ENCODE measurements at places on chromosomes 5 and 9.

DNA sequence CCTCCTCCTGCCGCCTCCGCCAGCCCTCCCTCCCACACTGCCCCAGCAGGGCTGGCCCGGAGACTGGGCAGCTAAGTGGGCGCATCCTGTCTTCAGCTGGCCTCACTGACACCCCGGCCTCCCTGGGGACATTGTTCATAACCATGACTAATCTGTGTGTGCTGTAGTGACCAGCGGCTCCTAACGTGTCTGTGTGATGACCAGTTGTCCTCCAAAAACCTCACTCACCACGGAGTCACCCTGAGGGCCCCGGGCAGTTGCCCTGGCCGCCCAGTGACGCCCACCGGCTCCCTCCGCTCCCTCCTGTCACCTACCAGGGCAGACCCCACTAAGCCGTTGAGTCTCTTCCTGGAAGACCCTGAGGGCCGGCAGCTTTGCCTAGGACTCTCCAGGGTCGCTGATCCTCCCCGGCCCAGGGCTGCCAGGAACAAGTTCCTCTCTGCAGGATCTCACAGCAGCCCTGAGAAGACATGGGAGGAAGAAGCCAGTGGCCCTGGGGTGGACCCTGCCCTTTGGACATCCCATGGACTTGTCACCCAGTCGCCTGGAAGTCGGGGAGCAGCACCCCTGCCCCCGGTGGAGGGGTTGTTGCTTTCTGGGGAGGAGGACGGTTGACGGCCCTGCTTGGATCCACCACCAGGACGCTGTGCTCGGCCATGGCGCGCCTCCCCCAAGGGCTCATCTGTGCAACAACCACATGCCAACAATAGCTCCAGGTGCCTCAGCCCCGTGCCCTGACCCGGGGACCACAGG, 110.2 kb upstream of the LMX1B start:
- no peak for DNase-seq

DNA sequence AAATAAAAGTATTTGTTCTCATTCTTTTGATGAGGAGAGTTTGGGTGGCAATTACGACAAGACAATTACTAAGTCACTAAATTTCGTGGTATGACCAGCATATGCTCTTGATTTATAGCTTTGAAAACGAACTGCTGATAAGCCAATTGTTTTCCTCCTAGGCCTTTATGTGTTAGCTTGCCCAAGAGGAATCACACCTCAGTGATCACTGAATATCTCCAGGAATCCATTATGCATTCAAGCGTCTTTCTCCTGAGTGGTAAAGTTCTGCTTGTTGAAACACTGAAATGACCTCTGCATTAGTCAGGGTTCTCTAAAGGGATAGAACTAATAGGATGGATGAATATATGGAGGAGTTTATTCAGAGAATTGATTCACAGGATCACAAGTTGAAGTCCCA, 677.7 kb upstream of the MEF2C start:
- peak; percentile 49 for DNase-seq

DNA sequence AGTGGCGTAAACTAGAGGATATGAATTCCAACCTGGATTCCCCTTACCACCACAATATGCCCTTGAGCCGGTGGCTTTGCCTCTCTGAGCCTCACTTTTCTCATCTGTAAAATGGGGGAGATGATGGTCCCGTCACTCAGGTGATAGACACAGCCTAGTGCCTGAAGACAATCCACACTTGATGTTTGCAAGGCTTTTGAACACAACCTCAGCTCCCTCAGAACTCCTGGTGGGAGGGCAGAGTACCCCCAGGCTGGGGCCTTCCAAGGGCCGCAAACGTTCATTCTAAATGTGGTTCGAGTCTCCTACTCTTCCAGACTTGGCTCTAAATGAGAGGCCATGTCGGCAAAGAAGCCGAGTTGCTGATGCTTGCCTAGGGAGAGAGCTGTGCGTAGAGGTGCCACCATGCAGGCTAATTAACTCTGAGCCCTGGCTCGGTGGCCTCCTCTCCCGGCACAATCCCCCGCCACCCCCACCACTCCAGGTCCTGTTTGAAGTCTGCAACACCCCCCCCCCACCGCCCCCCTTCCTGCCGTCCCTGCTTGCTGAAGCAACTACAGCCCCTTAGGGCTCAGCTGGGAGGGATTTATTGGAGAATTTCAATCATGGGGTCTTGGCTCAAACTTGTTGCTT, 97.7 kb upstream of the LMX1B start:
- no peak for DNase-seq

DNA sequence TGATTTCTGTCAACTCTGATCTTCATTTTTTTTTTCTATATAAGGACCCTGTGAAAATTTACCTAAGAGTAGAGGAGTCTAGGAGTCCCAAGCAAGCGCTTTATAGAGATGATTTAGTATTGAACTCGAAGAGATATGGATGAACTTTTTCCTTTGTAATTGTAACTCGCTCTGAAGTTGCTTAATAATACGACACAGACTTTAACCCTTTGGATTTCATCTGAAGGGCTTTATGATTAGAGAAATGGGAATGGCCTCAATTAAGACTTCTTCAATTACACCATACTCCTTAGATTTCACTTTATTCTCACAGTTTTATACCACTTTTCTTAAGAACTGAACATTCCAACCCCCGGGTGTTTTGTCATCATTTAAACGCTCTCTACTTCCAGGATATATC, 647.7 kb downstream of the HTR1A start:
- DNase-seq = no peak

DNA sequence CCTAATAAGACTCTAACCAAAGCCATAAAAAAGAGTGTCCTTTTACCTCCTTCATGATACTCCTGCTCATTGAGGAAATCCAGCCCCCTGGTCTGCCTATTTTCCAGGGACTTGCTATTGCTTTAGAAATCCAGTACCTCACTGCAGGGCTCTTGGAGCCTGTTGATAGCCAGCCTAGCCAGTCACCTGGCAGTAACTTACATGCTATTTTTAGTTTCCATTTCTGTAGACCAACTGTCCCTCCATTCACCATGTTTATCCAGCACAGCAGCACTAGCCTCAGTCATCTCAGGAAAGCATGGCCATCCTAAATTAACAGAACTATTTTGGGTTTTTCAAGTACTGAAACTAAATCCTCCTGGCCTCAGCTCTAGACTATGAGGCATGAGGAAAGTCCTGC, 91.5 kb upstream of the PHF24 start:
- DNase-seq = no peak
